Thyroid gland (tissue), 4 donors: ENCODE measurements at places on chromosomes 7 and 10. TPM values are rescaled to one million over a fixed set of nuclear protein-coding genes. Genes with fewer than 3 reads are reported as not detected.

Gene GARIN1A
- total RNA-seq: 1.9 TPM

- H3K27ac ChIP-seq: no peak overlapping the region
- H3K36me3 ChIP-seq: peaks cover 7% of the 10 kb centered on the region
- H3K4me3 ChIP-seq: no peak overlapping the region
- H3K4me1 ChIP-seq: no peaks in the 10 kb centered on the region
Observed at GRCh38 chr10:99610221-99610620, 10.0 kb downstream of the SLC25A28 start.

DNA sequence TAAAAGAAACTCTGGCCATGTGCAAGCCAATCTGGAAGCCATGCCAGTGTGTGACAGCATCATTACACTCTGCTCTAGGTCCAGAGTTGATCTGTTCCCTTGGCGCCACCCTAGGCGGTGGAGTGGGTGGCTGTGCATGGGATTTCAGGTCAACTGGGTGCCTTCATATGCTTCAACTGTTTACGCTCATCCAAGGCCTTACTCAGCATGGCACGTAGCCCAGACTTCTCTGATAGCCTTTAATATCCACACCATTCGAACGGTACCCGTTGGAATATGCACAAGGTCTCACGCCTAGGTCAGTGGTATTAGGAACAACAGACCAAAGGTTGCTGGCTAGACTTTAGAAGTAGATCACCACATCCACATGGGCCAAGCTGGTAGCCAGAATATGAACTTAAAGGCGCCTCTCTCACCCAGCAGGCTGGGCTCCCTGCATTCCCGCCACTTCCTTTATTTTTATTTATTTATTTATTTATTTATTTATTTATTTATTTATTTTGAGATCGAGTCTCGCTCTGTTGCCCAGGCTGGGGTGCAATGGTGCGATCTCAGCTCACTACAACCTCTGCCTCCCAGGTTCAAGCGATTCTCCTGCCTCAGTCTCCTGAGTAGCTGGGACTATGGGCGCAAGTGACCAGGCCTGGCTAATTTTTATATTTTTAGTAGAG, 18.7 kb upstream of the ACHE start:
- no peak overlapping the region for H3K4me3 ChIP-seq
- no peak for DNase-seq
- no peak overlapping the region for H3K27ac ChIP-seq

GRCh38 chr7:17325364-17325763, 26.9 kb downstream of the AHR start:
- no peak overlapping the region for H3K4me3 ChIP-seq
- H3K36me3 ChIP-seq: no peaks in the 10 kb centered on the region
- no peaks in the 10 kb centered on the region for H3K27me3 ChIP-seq
- H3K4me1 ChIP-seq: no peaks in the 10 kb centered on the region
- no peak overlapping the region for H3K27ac ChIP-seq

Gene NUP205
- total RNA-seq: 34.8 TPM

Gene AKR1D1
- total RNA-seq: not detected

- peaks cover 35% of the 10 kb centered on the region for H3K4me1 ChIP-seq
- DNase-seq: peak; percentile 94
- H3K27me3 ChIP-seq: no peaks in the 10 kb centered on the region
- H3K36me3 ChIP-seq: no peaks in the 10 kb centered on the region
- H3K27ac ChIP-seq: peak overlapping the region; percentile 43
Observed at GRCh38 chr7:102125127-102125596, 161.5 kb upstream of the SH2B2 start.

- no peaks in the 10 kb centered on the region for H3K27me3 ChIP-seq
- H3K4me1 ChIP-seq: no peaks in the 10 kb centered on the region
- no peak overlapping the region for H3K4me3 ChIP-seq
- no peaks in the 10 kb centered on the region for H3K36me3 ChIP-seq
- no peak overlapping the region for H3K27ac ChIP-seq
Observed at GRCh38 chr7:148814922-148815559, 69.0 kb downstream of the EZH2 start.

Gene MEOX2
- 4.5 TPM for total RNA-seq

- H3K4me1 ChIP-seq: no peaks in the 10 kb centered on the region
- no peaks in the 10 kb centered on the region for H3K36me3 ChIP-seq
Observed at GRCh38 chr7:7164591-7164990, 17.8 kb upstream of the C1GALT1 start.

Gene VWDE
- 10.7 TPM for total RNA-seq

GRCh38 chr7:51315393-51316261, 982 bp downstream of the COBL start:
- H3K36me3 ChIP-seq: no peaks in the 10 kb centered on the region
- peaks cover 13% of the 10 kb centered on the region for H3K4me1 ChIP-seq
- DNase-seq: peak; percentile 70
- no peaks in the 10 kb centered on the region for H3K27me3 ChIP-seq
- H3K4me3 ChIP-seq: peak overlapping the region; percentile 79
- H3K27ac ChIP-seq: peak overlapping the region; percentile 82

GRCh38 chr7:36078816-36079360, 74.2 kb upstream of the EEPD1 start:
- no peak overlapping the region for H3K27ac ChIP-seq
- no peak for DNase-seq
- no peaks in the 10 kb centered on the region for H3K36me3 ChIP-seq
- H3K27me3 ChIP-seq: no peaks in the 10 kb centered on the region
- no peaks in the 10 kb centered on the region for H3K4me1 ChIP-seq
- no peak overlapping the region for H3K4me3 ChIP-seq

- peaks cover 14% of the 10 kb centered on the region for H3K4me1 ChIP-seq
- H3K36me3 ChIP-seq: no peaks in the 10 kb centered on the region
- H3K4me3 ChIP-seq: no peak overlapping the region
- H3K27me3 ChIP-seq: no peaks in the 10 kb centered on the region
Observed at GRCh38 chr7:105666324-105666723, 85.0 kb upstream of the EFCAB10 start.

GRCh38 chr7:14400271-14400670, 410.8 kb upstream of the ETV1 start:
- no peak overlapping the region for H3K4me3 ChIP-seq
- no peaks in the 10 kb centered on the region for H3K4me1 ChIP-seq
- DNase-seq: no peak
- H3K27me3 ChIP-seq: no peaks in the 10 kb centered on the region
- no peak overlapping the region for H3K27ac ChIP-seq

DNA sequence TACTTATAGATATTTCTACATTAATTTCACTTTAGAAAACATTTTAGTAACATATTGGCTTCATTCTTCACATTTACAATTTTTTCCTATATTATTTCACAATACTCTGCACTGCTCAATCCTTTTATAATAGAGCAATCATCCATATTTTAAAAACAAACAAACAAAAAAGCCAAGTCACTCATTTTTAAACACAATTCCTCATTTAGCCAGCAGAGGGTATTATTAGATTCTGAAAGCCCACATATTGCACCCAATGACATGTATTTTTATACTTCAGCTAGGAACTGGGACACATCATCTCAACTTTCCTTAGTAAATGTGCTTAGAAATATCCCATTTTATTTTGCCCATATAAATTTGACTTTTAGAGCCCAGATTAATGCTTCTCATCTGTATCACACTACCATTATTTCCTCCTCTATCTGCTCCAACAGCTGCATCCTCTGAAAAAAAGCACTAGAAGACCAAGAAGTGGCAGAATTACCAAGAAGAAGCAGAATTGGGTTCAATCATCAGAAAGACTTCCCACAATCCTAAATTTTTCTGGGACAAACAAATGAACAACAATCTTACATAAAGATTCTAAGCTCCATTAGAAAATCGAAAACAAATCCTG, 29.5 kb downstream of the CTNNA3 start:
- H3K4me3 ChIP-seq: no peak overlapping the region
- H3K27me3 ChIP-seq: no peaks in the 10 kb centered on the region
- DNase-seq: no peak
- no peaks in the 10 kb centered on the region for H3K36me3 ChIP-seq
- no peak overlapping the region for H3K27ac ChIP-seq

GRCh38 chr10:91931526-91932190, 8.1 kb downstream of the BTAF1 start:
- no peak overlapping the region for H3K27ac ChIP-seq
- H3K4me1 ChIP-seq: no peaks in the 10 kb centered on the region
- no peak overlapping the region for H3K4me3 ChIP-seq
- no peak for DNase-seq
- peaks cover 11% of the 10 kb centered on the region for H3K36me3 ChIP-seq
- H3K27me3 ChIP-seq: no peaks in the 10 kb centered on the region

GRCh38 chr10:122182308-122182707, 88.8 kb upstream of the BTBD16 start:
- no peaks in the 10 kb centered on the region for H3K36me3 ChIP-seq
- peaks cover 36% of the 10 kb centered on the region for H3K4me1 ChIP-seq
- no peak for DNase-seq
- no peak overlapping the region for H3K27ac ChIP-seq
- no peak overlapping the region for H3K4me3 ChIP-seq

- no peak overlapping the region for H3K27ac ChIP-seq
- H3K4me1 ChIP-seq: no peaks in the 10 kb centered on the region
- no peak for DNase-seq
- no peaks in the 10 kb centered on the region for H3K36me3 ChIP-seq
Observed at GRCh38 chr10:64385355-64385754, 864.2 kb downstream of the REEP3 start.

Gene PPRC1
- 17.2 TPM for total RNA-seq

DNA sequence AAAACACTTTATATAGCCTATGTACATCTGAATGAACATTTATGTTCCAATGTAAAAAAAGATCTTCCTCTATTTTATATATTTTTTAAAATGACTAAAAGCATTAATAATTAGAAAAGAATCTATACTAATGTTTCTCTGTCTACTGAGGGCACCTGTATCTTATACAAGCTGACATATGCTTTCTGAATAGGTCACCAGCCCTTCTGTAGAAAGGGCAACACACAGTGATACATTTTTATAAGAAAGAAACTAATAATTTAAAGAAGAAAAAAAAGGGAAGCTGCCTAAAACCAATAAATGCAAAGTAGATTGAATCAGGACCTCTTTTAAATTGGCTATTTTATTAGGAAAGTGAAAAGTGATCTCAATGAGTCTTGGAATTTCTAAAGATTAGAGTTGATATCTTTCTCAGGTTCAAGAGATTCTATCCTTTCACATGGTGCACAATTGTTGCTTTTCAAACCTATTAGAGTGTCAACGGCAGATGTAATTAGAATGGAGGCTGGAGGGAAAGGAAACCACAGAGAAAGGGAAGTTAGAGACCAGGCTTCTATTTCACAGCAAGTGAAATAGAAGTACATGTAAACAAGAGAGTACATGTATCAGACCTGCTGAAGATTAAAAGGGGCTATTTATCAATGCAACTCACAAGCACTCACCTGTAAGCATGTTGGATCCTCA, 6.3 kb downstream of the MTPN start:
- DNase-seq: no peak
- no peak overlapping the region for H3K4me3 ChIP-seq
- no peaks in the 10 kb centered on the region for H3K27me3 ChIP-seq
- H3K4me1 ChIP-seq: peaks cover 16% of the 10 kb centered on the region

GRCh38 chr10:12701696-12702095, 299.8 kb downstream of the CCDC3 start:
- no peaks in the 10 kb centered on the region for H3K27me3 ChIP-seq
- DNase-seq: peak; percentile 40
- no peak overlapping the region for H3K4me3 ChIP-seq
- H3K4me1 ChIP-seq: peaks cover 31% of the 10 kb centered on the region
- no peaks in the 10 kb centered on the region for H3K36me3 ChIP-seq

Gene SPDYE6
- not detected for total RNA-seq

Gene CTNNA3
- 0.13 TPM for total RNA-seq

Gene PTPRN2
- total RNA-seq: 5.9 TPM

GRCh38 chr7:128017862-128018845, 13.1 kb downstream of the LRRC4 start:
- H3K36me3 ChIP-seq: no peaks in the 10 kb centered on the region
- H3K27ac ChIP-seq: no peak overlapping the region
- H3K4me3 ChIP-seq: no peak overlapping the region
- no peaks in the 10 kb centered on the region for H3K27me3 ChIP-seq
- peaks cover 7% of the 10 kb centered on the region for H3K4me1 ChIP-seq

DNA sequence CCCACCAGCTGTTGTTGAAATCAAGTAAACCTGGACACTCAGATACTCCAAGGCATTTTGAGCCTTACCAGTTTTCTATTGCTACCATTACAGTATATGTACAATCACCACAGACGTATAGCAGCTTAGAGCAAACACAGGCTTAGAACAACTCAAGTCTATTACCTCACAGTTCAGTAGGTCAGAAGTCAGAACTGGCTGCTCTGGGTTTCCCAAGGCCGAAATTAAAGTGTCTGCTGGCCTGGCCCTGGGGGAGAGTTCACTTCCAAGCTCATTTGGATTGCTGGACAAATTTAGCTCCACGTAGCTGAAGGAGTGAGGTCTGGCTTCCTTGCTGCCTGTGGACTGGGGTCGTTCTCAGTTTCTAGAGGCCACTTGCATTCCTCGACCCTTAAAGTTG, 260.1 kb upstream of the LRRN3 start:
- no peak overlapping the region for H3K4me3 ChIP-seq
- no peak overlapping the region for H3K27ac ChIP-seq
- no peaks in the 10 kb centered on the region for H3K36me3 ChIP-seq
- no peaks in the 10 kb centered on the region for H3K4me1 ChIP-seq

GRCh38 chr7:109696723-109697122, 1127.0 kb downstream of the DNAJB9 start:
- H3K36me3 ChIP-seq: no peaks in the 10 kb centered on the region
- no peaks in the 10 kb centered on the region for H3K27me3 ChIP-seq
- no peak overlapping the region for H3K4me3 ChIP-seq
- no peak for DNase-seq

DNA sequence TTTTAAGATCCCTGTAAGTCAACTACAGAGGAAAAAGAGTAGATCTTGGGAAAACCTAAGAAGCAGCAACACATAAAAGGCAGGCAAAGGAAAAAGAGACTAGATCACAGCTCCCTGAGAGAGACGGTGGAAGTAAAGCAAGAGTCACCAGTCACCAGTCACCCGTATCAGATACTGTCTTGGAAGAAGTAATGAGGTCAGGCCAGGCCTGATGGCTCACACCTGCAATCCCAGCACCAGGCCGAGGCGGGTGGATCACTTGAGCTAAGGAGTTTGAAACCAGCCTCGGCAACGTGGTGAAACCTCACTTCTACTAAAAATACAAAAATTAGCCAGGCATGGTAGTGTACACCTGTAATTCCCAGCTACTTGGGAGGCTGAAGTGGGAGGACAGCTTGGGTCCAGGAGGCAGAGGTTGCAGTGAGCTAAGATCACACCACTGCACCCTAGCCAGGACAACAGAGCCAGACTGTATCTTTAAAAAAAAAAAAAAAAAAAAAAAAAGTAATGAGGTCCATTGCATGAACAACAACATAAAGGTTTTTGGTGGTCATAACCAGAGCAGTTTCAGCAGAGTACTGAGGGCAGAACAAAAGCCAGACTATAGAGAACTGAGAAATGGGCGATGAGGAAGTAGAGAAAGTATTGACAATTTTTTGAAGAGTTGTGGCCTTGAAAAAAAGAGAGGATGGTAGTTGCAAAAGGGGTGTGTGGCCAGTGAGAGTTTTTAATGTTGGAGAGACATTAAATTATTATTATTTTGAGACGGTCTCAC, 16.9 kb downstream of the ZNF713 start:
- DNase-seq: no peak
- H3K4me1 ChIP-seq: no peaks in the 10 kb centered on the region
- H3K27me3 ChIP-seq: no peaks in the 10 kb centered on the region

- no peaks in the 10 kb centered on the region for H3K36me3 ChIP-seq
- H3K4me1 ChIP-seq: no peaks in the 10 kb centered on the region
- DNase-seq: no peak
- no peaks in the 10 kb centered on the region for H3K27me3 ChIP-seq
Observed at GRCh38 chr10:6938384-6938783, 358.3 kb upstream of the PRKCQ start.
